ENCODE measurements at places on chromosomes 6 and 20. TPM values are rescaled to one million over a fixed set of nuclear protein-coding genes. Genes with fewer than 3 reads are reported as not detected.

GRCh38 chr6:155260686-155261085, 3.1 kb upstream of the CLDN20 start:
- H3K36me3 ChIP-seq, result peaks cover 23% of the 10 kb centered on the region
- H3K4me3 ChIP-seq, result no peak overlapping the region
- 0 out of 2 replicates have a peak overlapping the region, but pooled peaks have one; percentile 15 for H3K27ac ChIP-seq
- H3K27me3 ChIP-seq, result no peaks in the 10 kb centered on the region
- H3K4me1 ChIP-seq, result peaks cover 21% of the 10 kb centered on the region

- no peak overlapping the region for H3K4me3 ChIP-seq
- peaks cover 12% of the 10 kb centered on the region for H3K36me3 ChIP-seq
- H3K4me1 ChIP-seq, result no peaks in the 10 kb centered on the region
- no peaks in the 10 kb centered on the region for H3K27me3 ChIP-seq
- H3K27ac ChIP-seq, result no peak overlapping the region
Observed at GRCh38 chr20:52160621-52161204, 30.9 kb downstream of the ZFP64 start.

GRCh38 chr6:108748055-108748454, 100.2 kb upstream of the ARMC2 start:
- no peaks in the 10 kb centered on the region for H3K36me3 ChIP-seq
- DNase-seq, result no peak
- no peaks in the 10 kb centered on the region for H3K27me3 ChIP-seq
- no peak overlapping the region for H3K27ac ChIP-seq
- peaks cover 6% of the 10 kb centered on the region for H3K4me1 ChIP-seq
- no peak overlapping the region for H3K4me3 ChIP-seq

DNA sequence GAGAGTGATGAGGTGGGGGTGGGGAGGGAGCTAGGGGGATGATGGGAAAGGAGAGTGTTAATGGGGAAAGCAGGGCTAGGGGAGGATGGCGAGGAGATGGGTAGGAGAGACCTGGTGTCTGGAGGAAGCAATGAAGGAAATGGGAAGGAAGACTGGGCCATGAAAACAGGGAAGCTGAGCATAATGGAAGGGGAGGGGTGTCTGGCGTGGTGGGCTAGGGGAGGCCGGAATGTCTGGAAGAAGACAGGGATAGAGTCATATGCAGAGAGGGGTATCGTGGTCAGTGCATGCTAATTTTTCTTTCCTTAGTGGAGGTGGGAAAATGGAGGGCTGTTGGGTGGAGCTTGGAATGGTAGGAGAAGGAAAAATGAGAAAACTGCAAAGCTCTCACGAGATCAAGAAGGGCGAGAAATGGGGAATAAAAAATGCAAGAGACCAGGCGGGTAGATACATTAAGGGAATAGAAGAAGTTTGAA, 423 bp downstream of the KLHDC3 start:
- H3K4me3 ChIP-seq, result peak overlapping the region; percentile 94
- H3K27ac ChIP-seq, result peak overlapping the region; percentile 57
- peaks cover 16% of the 10 kb centered on the region for H3K4me1 ChIP-seq
- H3K36me3 ChIP-seq, result peaks cover 13% of the 10 kb centered on the region
- DNase-seq, result no peak
- H3K27me3 ChIP-seq, result no peaks in the 10 kb centered on the region

GRCh38 chr20:63697868-63698545, 1.6 kb downstream of the TNFRSF6B start:
- no peak overlapping the region for H3K4me3 ChIP-seq
- no peak overlapping the region for H3K27ac ChIP-seq
- H3K27me3 ChIP-seq, result no peaks in the 10 kb centered on the region
- DNase-seq, result peak; percentile 46

DNA sequence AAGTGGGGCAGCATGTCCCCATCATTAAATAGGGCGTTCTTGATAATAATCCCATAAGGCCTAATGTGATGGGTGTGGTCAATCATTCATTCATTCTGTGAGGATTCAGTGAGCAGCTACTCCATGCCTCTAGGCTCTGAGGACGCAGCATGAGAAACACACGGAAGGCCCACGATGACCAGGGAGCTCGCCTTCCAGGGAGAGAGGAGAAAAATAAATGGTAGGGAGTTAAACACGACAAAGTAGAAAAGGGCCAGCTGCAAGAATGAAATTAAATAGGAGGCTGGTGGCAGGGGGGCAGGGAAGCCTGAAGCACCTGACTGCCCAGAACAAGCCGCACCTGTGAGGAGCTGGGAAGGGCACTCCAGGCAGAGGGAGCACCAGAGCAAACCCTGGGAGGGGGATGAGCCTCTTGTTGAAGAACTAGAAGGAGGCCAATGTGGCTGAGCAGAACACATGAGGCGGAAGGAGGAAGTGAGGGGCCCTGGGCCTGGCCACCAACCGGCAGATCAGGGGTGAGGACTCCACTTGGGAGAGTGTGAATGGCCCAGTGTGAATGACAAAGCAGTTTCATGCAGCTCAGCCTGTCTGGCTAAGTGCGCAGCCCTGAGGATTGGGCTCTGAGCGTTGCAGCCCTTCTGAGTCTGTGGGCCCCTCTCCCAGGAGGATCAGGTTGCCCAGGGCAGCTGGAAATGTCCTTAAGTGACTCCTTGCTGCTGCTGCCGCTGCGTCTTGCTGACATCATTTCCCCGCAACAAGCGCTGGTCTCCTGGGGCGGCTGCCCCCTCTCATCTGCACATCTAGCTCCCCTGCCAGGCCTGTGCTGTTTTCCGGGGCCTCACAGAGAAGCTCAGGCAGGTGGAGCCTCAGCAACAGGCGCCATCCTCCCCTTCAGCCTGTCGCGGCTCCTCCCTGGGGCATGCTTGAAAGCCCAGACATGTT, 99.9 kb downstream of the CDH26 start:
- peak; percentile 45 for DNase-seq
- H3K27ac ChIP-seq, result no peak overlapping the region
- H3K4me1 ChIP-seq, result peaks cover 13% of the 10 kb centered on the region

DNA sequence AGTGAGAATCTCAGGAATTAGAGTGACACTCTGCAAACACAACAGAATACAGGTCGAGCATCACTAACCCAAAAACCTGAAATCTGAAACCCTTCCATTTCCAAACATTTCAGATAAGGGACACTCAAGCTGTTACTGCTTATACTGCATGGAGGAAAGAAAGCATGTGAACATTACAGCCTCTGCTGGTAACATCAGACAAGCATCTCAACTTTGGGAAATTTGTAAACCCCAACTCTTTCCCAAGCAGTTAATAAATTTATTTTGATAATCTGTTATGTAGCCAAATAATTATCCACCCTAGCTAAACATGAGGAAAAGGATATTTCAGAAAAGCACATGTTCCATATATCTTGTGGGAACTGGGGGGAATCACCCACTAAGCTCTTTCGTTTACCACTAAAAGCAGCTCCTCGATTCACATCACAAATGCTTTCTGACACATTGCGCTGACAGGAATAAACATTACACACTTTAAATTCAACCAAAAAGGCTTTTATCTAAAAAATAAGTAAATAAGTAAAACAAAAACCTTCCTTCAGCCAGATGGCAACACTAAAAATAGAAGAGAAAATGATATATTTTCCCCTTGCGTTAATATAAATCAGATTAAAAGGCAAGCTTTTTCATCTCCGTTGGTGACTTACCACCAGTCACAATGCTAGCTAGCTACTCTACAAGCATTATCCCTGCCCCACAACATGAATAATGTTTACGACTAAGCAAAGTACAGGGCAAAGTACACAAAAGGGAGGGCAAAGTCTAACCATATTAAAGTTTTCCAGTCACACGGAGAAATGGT, 120.8 kb downstream of the MAP7 start:
- DNase-seq, result no peak
- H3K27ac ChIP-seq, result 0 out of 2 replicates have a peak overlapping the region, but pooled peaks have one; percentile 9
- H3K4me1 ChIP-seq, result peaks cover 40% of the 10 kb centered on the region
- no peaks in the 10 kb centered on the region for H3K36me3 ChIP-seq
- H3K27me3 ChIP-seq, result no peaks in the 10 kb centered on the region

DNA sequence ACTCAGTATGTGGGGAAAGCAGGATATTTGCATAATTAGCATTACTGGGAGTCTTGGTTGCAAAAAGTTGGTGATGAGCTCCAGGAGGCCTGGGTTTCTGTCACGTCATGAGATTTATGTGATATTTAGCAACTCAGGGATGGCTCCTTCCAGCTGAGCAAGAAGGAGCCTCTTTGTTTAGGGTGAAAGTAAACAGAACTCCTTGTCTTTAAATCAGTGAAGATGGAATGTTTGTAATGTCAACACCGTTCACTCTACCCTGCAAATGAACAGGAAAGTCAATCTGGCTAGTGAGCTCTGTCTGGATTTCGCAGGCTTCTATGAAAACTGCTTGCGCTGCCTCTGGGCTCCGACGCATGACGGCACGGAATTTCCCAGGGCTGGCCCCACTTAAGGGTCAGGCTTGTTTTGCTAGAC, 86.9 kb downstream of the PXDC1 start:
- no peak overlapping the region for H3K27ac ChIP-seq
- no peaks in the 10 kb centered on the region for H3K36me3 ChIP-seq
- peaks cover 17% of the 10 kb centered on the region for H3K4me1 ChIP-seq
- DNase-seq, result peak; percentile 6

DNA sequence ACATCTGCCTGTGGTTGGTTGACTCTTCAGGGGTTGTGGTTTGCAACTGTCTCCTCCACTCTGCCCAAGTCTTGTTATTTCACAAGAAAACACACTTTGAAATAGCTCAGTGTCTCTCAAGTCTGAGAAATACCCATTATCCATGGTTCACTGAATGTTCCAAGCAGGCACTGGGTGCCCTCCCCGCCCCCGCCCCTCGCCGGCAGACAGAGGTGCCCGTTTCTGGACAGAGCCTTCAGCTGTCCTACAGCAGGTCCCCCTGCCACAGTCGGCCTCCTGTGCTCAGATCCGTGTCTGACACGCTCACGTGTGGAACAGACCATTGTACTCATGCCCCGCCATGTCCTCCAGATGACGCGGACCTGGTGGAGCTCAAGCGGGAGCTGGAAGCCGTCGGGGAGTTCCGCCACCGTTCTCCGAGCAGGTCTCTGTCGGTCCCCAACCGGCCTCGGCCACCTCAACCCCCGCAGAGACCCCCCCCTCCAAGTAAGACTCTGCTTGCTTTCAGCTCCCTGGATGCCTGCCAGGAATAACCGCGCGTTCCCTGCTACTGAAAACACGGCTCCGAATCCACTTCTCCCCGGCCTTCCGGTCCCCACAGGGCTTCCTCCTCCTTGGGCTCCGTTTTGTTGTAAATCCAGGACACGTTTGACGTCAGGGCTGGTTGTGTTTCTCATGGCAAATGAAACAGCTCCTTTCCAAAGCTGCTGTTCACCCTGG, 81.4 kb downstream of the SERAC1 start:
- H3K27me3 ChIP-seq, result no peaks in the 10 kb centered on the region
- H3K4me1 ChIP-seq, result no peaks in the 10 kb centered on the region
- H3K36me3 ChIP-seq, result no peaks in the 10 kb centered on the region
- no peak overlapping the region for H3K27ac ChIP-seq

GRCh38 chr6:68747110-68747790, 112.2 kb downstream of the ADGRB3 start:
- H3K36me3 ChIP-seq, result no peaks in the 10 kb centered on the region
- no peaks in the 10 kb centered on the region for H3K4me1 ChIP-seq
- H3K4me3 ChIP-seq, result no peak overlapping the region
- no peak overlapping the region for H3K27ac ChIP-seq

- no peaks in the 10 kb centered on the region for H3K27me3 ChIP-seq
- H3K4me3 ChIP-seq, result no peak overlapping the region
- no peaks in the 10 kb centered on the region for H3K36me3 ChIP-seq
- no peaks in the 10 kb centered on the region for H3K4me1 ChIP-seq
- no peak for DNase-seq
- no peak overlapping the region for H3K27ac ChIP-seq
Observed at GRCh38 chr6:158040051-158040803, 58.6 kb downstream of the SYNJ2 start.

DNA sequence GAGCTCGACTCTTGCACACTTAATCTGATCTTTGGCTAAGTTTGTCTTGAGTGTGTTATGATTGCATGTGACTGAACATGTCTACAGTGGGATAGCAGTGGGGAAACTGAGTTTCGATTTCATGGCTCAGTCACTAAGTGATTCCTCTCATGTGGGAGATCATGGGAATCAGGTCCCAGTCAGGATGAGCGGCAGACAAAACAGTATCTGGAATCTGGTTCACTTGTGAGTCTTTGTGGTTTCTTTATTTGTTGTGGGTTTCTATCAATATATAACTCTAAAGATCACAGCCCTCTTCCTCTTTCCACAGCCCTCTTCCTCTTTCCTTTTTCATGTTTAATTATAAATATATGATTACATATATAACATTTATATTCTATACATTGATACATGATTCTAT, 4.0 kb downstream of the RPP21 start:
- H3K4me1 ChIP-seq, result no peaks in the 10 kb centered on the region
- H3K27ac ChIP-seq, result no peak overlapping the region
- H3K27me3 ChIP-seq, result no peaks in the 10 kb centered on the region

DNA sequence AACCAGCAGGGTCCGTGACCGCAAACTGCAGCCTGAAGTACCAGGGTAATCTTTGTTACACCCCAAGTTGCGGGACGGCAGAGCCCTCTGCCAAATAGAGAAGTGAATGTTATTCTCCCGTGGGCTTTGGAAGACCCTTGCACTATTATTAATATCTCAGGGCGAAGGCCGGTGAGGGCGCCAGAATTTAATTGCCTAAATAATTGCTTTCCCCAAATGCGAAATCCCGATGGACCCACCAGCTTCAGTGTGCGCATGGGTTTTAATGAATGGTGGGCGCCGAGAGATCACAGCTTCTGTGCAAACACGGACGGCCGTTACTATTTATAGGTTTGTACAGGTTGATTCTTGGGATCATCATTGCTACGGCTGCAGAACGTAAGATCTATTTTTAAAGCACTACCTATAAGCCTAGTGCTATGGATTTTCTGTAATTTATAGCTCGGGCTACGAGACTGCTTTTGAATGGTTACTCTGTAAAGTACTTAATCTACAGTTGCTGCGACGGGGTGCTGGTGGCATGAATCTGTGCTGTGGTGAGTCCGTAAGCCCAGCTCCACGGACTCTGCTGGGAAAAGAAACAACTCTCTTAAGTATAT, 15.2 kb upstream of the PHACTR3 start:
- peaks cover 12% of the 10 kb centered on the region for H3K27me3 ChIP-seq
- no peaks in the 10 kb centered on the region for H3K36me3 ChIP-seq
- no peak for DNase-seq
- H3K27ac ChIP-seq, result no peak overlapping the region

DNA sequence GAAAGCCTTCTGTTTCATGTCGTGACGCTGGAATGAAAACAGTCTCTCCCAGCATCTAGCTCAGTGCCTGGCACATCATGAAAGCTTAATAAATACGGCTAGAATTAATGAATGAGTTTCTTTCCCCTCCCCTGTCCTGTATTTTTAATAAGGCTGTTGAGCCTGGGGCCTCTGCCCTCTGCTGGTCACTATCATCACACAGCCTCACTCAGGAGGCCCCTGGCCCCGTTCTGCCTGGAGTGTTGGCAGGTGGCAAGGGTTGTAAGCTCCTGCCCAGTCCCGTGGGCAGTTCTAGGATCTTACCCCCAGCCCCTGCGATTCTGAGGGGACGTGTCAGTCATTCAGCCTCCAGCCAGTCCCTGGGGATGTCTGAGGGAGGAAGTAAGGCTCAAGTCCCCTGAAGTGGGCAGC, 41.4 kb downstream of the PHACTR3 start:
- no peak overlapping the region for H3K27ac ChIP-seq
- H3K36me3 ChIP-seq, result no peaks in the 10 kb centered on the region
- H3K27me3 ChIP-seq, result peaks cover 8% of the 10 kb centered on the region
- no peaks in the 10 kb centered on the region for H3K4me1 ChIP-seq
- no peak overlapping the region for H3K4me3 ChIP-seq

The OXT gene
- not detected for total RNA-seq

The MARCKS gene
- total RNA-seq, result 85.9 TPM

The C20orf141 gene
- not detected for total RNA-seq

The BMP6 gene
- total RNA-seq, result 3.1 TPM

The SLC22A16 gene
- not detected for total RNA-seq

All from GM23338 (cell line).